ENCODE measurements at places on chromosomes 7 and 10. TPM values are rescaled to one million over a fixed set of nuclear protein-coding genes. Genes with fewer than 3 reads are reported as not detected.

OPALIN gene
- total RNA-seq: not detected

DNA sequence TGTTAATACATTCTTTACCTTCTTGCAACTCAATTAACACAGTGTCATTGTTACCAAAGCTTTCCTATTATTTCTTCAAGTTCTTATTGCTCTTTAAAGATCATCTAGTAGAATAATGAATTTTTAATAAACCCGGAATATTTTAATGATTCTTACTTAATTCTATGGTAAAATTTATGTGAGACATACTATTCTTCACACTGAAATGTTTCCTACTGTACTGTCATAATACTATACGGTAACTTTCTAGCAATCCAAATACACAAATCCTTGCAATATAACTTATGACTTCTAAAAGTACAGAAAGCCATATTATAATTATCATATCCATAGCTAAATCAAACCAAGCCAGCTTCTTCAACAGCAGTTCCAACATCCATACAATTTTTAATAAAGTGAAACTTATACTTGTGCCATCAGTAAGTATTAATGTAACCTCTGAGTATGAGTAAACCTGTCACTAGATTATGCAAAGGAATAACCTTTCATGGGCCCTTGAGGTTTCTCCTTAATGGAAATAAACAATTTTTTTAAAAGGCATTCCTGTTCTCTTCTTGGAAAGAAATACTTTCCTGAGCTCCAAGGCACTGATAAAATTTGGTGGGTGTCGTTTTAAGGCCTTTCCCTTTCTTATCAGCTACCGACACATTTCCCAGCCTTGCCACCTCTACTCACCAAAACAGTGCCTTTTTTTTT, 87.4 kb downstream of the IMMP2L start:
- H3K36me3 ChIP-seq: peaks cover 27% of the 10 kb centered on the region
- DNase-seq: no peak
- no peak overlapping the region for H3K4me3 ChIP-seq

GRCh38 chr10:72272689-72273409, 875 bp upstream of the DDIT4 start:
- H3K27me3 ChIP-seq: no peaks in the 10 kb centered on the region
- DNase-seq: peak; percentile 83
- H3K4me1 ChIP-seq: peaks cover 37% of the 10 kb centered on the region
- H3K36me3 ChIP-seq: peaks cover 37% of the 10 kb centered on the region

KIAA1549 gene
- total RNA-seq: 1.5 TPM

DNA sequence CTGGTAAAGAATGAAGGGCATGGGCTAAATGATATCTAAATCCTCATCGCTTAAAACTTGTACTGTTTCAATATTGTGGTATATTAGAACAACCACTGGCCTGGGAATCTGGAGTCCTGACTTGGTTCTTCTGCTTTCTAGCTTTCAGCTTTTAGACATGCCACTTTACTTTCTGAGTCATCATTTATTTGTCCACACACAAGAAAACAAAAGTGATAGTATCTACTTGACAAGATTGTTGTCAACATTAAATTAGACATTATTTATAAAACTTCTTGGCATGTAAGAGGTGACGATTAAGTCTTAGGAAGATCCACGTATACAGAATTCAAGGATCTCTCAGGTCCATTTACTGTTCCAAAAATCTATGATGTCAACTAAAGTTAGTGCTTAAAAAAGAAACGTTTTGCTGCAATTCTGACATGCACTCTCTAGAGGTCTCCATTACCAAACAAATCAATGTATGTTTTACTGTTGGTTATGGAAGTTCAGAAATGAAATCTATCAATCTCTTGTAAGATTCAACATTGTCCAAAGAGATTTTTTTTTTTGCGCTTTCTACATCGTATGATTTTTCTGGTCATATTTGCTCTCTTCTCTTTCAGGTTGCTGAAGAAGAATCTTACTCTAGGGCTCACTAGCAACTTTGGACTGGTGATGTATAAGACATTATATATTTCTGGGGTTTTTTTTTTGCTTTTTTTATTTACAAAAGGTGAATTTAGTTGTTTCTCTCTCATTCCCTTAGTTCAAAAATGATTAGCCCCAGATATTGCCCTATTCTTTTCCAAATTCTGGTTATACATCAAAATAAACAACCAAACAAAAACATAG, 53.6 kb upstream of the DYNC1I1 start:
- no peak overlapping the region for H3K27ac ChIP-seq
- no peaks in the 10 kb centered on the region for H3K36me3 ChIP-seq
- no peaks in the 10 kb centered on the region for H3K4me1 ChIP-seq
- H3K4me3 ChIP-seq: no peak overlapping the region
- H3K27me3 ChIP-seq: peaks cover 3% of the 10 kb centered on the region
- no peak for DNase-seq

HPSE2 gene
- not detected for total RNA-seq

DNA sequence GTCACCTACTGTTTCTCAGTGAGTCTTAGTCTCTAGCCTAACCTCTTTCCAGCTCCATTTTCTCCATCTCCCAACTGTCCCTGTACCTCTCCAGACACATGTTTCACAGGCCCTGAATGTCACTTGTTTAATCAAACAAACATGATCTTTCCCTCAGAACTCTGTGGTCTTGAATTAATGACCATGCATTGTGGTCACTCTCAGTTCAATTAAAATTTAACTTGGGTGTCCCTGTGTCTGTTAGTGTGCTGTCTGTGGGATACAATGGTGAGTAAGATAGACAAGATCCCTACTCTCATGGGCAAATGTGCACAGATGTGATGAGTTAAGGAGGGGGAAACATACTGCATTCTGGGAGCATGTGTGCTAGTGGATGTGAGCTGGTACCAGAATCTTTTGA, 65.0 kb downstream of the RBM33 start:
- H3K36me3 ChIP-seq: peaks cover 37% of the 10 kb centered on the region
- DNase-seq: no peak
- H3K4me1 ChIP-seq: peaks cover 15% of the 10 kb centered on the region
- no peak overlapping the region for H3K4me3 ChIP-seq
- no peaks in the 10 kb centered on the region for H3K27me3 ChIP-seq
- H3K27ac ChIP-seq: no peak overlapping the region

DNA sequence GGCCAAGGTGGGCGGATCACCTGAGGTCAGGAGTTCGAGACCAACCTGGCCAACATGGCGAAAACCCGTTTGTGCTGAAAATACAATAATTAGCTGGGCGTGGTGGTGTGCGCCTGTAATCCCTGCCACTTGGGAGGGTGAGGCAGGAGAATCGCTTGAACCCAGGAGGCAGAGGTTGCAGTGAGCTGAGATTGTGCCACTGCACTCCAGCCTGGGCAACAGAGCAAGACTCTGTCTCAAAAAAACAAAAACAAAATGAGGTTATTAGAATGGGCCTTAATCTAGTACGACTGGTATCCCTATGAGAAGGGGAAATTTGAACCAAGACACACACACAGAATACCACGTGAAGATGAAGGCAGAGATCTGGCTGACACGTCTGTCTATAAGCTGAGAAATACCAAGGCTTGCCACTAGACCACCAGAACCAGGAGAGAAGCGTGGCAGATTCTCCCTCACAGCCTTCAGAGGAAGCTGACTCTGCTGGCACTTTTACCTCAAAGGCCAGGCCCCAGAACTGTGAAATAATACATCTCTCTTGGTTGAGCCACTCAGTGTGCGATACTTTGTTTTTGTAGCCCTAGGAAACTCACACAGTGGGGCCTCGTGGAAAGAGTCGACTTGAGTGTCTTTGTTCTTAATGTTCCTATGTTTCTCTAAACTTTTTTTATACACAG, 59.6 kb downstream of the TMEM209 start:
- no peak overlapping the region for H3K4me3 ChIP-seq
- peaks cover 4% of the 10 kb centered on the region for H3K27me3 ChIP-seq
- H3K4me1 ChIP-seq: peaks cover 12% of the 10 kb centered on the region
- H3K36me3 ChIP-seq: no peaks in the 10 kb centered on the region
- DNase-seq: peak; percentile 32

ITGB8 gene
- total RNA-seq: not detected

- no peak overlapping the region for H3K27ac ChIP-seq
- H3K36me3 ChIP-seq: no peaks in the 10 kb centered on the region
- peaks cover 30% of the 10 kb centered on the region for H3K4me1 ChIP-seq
- DNase-seq: no peak
- no peak overlapping the region for H3K4me3 ChIP-seq
Observed at GRCh38 chr7:27171637-27172314, 2.3 kb downstream of the HOXA10 start.

GRCh38 chr7:57201021-57201894, 69.0 kb upstream of the ZNF479 start:
- no peaks in the 10 kb centered on the region for H3K36me3 ChIP-seq
- no peaks in the 10 kb centered on the region for H3K4me1 ChIP-seq
- H3K27ac ChIP-seq: no peak overlapping the region
- no peaks in the 10 kb centered on the region for H3K27me3 ChIP-seq
- no peak for DNase-seq

DNA sequence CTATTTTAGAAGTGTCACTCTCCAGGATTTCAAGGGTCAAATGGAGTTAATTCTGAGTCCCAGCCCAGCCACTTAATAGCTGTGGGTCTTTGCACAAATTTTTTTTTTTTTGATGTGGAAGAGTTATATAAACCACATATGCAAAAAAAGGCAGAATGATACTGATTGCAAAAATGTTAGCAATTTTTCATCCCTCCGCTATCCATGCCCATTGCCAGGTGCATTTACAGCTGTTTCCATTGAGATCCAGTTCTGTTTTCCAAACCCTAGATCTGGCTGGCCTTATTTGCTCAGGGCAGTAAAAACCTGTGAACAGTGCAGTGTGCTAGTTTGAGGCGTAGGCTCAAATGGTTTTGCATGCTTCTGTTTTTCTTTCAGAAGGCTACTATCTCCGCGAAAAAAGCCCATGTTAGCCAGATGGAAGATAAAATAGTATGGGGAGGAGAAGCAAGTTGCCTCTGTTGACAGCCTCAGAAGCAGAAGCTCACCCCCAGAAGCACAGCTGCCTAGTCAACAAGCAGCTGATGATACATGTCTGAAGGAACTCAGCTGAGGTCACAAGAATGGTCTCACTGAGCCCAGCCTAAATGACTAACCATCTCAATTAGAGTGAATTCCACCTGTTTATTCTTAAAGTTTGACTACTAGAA, 997 bp upstream of the ZNF138 start:
- H3K4me3 ChIP-seq: peak overlapping the region; percentile 17
- H3K27me3 ChIP-seq: no peaks in the 10 kb centered on the region
- peaks cover 17% of the 10 kb centered on the region for H3K4me1 ChIP-seq

FGFBP3 gene
- total RNA-seq: 2.2 TPM

GRCh38 chr10:34154383-34154900, 660.7 kb downstream of the PARD3 start:
- no peak overlapping the region for H3K27ac ChIP-seq
- H3K4me3 ChIP-seq: no peak overlapping the region
- no peaks in the 10 kb centered on the region for H3K4me1 ChIP-seq
- no peak for DNase-seq
- H3K36me3 ChIP-seq: no peaks in the 10 kb centered on the region

SLC16A12 gene
- not detected for total RNA-seq

PRXL2A gene
- total RNA-seq: 22.7 TPM

DNA sequence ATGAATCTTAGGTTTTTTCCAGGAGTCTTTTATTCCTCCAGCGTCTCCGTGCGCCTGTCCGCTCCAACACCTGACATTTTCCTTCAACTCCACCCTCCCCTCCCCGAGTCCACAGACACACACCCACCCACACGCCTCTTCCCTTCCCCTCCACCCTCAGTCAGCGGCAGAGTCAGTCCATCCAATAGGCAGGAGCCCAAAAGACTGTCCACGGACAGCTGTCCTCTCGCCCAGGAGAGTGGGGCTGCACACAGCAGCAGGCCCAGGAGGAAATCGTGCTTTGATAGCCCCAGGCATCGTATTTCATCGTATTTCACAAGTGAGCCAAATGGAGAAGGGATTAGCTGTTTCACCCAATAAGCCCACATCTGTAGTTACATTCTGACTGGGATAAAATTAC, 285.1 kb downstream of the ZEB1 start:
- peaks cover 21% of the 10 kb centered on the region for H3K4me1 ChIP-seq
- H3K36me3 ChIP-seq: no peaks in the 10 kb centered on the region
- H3K4me3 ChIP-seq: peak overlapping the region; percentile 75
- H3K27me3 ChIP-seq: no peaks in the 10 kb centered on the region
- no peak for DNase-seq

DNA sequence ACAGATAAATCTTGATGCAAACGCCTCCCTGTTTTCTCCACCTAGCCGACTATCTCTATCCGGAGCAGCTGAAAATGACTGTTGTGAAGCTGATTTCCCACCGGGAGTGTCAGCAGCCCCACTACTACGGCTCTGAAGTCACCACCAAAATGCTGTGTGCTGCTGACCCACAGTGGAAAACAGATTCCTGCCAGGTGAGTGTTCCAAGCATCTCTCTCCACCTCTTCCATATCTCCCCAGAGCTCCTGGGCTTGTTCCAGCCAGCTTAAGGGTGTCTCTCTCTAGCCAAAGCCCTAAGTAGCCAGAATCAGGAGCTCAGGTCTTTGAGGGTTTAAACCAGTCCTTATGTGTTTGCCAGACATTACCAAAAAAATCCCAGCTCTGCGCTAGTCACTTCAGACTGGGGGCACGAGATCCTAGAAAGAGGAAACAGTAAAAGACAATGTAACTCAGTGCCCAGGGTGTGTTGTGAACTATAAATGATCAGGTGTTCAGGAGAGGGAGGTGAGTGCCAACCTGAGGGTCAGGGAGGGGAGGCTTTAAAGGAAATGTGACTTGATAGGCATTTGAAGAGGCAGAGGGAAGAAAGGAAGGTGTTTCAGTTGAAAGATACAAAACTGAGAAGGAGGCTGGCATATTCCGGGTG, 4.4 kb downstream of the PLAU start:
- DNase-seq: no peak
- H3K36me3 ChIP-seq: no peaks in the 10 kb centered on the region
- H3K4me3 ChIP-seq: no peak overlapping the region
- no peak overlapping the region for H3K27ac ChIP-seq

COL28A1 gene
- total RNA-seq: not detected

GRCh38 chr10:80870282-80870681, 332.6 kb downstream of the SH2D4B start:
- peaks cover 6% of the 10 kb centered on the region for H3K27me3 ChIP-seq
- H3K4me3 ChIP-seq: no peak overlapping the region
- DNase-seq: no peak
- H3K36me3 ChIP-seq: no peaks in the 10 kb centered on the region
- no peaks in the 10 kb centered on the region for H3K4me1 ChIP-seq
- no peak overlapping the region for H3K27ac ChIP-seq

DNA sequence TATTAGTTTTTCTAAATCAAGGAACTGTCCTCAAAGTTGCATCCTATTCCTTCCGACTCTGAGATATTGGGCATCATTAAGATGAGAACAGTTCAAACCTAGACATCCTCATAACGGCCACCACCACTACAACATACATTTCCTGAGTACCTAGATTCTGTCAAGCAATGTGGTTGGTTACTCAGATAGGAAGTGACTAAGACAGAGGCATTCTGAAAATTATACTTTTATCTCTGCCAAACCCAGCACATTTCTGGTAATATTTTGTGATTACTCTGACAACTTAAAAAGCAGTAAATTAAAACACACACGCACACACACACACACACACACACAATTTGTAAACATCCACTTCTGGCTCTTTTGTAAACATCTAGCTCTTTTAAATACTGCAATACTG, 291.2 kb upstream of the MEOX2 start:
- H3K4me3 ChIP-seq: no peak overlapping the region
- H3K4me1 ChIP-seq: no peaks in the 10 kb centered on the region
- no peaks in the 10 kb centered on the region for H3K36me3 ChIP-seq
- DNase-seq: no peak
- H3K27me3 ChIP-seq: no peaks in the 10 kb centered on the region
